Endothelial cell of umbilical vein (primary cell): ENCODE measurements at places on chromosomes 11 and 22.

DNA sequence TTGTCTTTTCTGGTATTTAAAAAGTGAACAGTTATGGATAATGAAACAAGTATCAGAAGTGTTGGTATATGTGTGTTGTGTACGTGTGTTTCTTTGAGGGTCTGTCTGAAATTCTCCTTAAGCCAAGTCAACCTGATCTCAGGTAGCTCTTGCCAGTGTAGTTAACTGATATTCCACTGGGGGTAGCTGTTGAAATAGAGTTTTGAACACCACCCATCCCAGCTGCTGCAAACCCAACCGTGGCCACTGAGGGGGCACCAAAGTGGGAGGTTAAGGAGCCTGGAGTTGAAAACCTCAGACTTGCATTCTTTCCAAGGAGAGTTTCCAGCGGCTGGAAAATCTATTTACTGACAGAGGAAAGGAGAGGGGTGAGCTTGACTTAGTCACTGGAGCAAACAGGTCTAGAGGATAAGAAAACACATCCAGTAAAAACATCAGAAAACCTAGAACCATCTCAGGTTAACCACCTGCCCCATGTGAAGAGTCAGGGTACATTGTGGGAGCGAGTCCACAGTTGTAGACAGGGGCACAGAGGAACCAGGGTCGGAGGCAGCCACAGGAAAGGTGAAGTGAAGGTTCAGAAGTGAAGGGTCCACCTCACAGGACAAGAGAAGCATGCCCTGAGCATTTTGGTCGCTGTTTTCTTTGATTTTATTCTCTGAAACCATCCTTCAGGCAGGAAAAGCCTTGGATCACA, 8.8 kb upstream of the CUL5 start:
- DNase-seq: peak; percentile 61

DNA sequence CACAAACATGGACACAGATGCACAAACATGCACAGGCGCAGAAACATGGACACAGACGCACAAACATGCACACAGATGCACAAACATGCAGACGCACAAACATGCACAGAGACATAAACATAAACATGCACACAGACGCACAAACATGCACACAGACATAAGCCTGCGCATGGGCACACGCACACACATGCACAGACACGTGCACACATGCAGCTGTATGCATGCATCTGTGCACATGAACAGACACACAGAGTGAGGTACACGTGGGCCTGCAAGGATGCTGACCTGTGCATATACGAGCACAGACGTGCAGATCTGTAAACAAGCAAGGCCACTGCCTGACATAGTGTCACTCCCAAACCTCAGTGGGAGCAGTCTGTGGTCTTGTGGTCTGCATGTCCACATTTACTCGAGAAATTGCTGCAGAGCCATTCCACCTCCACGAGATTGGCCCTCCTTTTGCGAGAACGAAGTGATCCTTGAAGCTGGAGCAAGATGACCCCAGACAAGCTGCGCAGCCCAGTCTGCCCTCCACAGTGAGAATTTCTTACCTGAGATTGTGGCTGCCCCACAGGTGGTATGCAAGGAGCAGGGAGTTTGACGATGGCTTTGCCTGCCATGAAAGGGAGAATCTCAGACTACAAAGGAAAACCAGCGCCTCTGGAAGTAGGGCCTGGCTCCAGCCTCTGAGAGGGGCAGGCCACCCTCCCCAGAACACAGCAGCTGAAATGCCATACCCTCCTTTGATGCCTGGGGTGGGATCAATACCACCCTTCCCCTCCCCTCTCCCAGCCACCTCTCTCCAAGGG, 299.9 kb downstream of the BRD1 start:
- no peak for DNase-seq

GRCh38 chr11:19670030-19670791, 42.4 kb upstream of the NAV2 start:
- no peak for DNase-seq

DNA sequence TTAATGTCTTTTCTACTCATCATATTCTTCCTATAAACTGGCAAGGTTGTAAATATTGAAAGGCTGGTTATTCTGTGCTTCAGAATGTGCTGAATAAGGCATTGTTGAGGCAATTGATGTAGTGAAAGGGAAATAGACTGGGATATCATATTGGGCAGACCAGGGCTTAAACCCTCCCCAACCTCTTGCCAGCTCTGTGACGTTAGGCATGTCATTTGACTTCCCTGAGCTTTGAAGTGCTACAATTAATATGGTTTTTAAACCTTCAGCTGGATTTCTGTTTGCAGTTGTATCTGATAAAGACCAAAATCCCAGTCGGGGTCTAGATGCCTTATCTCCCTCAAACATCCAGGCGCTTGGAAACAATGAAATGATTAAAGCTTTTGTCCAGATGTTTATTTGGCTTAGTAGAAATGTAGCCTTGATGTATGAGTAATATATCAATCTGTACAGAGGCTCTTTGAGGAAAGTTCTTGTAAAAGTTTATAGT, 208.1 kb downstream of the DBX1 start:
- DNase-seq: peak; percentile 90

DNA sequence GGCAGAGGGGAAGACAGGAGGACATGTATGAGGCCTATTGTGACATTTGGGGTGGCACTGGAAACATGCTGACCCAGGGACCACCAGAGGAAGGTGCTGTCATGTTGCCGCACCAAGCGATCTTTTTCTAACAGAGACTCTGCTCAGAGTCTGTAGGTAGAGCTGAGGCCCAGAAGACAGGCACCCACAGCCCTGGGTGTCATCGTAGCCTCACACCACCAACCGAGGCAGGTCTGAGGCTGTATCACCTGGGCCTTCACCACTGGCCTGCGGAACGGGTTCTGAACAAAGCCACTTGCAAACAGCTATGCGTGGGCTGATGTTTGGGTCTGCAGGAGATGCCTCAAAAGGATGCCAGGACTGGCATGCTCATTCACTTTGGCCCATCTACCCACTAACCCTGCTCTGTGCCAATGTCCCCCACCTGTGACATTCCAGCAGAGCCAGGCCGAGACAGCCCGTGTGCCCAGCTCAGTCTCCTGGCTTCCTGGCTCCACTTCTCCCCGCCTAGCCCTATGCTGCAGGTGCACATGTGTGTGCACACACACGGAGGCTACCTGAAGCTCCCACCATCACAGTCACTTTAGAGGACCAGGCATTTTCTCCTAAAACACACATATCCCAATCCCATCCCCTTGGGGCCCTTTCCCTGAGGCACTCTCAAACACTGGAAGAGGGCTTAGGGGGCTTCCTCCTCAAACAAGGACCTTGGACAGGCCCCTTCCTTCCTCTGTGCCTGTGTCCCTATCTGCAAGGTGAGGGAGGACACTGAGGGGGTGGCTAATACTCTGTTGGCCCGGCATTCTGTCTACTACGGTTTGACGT, 3.6 kb downstream of the TRIM29 start:
- no peak for DNase-seq

DNA sequence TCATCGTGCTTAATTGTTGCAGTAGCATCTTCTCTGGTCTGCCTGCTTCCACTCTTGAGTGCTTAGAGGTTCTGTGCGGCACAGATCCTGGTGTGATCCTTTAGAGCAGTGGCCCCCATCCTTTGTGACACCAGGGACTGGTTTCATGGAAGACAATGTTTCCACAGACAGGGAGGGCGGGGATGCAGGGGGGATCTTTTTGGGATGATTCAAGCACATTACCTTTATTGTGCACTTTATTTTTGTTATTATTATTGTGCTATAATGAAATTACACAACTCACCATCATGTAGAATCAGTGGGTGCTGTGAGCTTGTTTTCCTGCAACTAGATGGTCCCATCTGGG, 76.8 kb upstream of the SHANK2 start:
- no peak for DNase-seq

- DNase-seq: peak; percentile 18
Measured at GRCh38 chr22:45164270-45165088, 754 bp downstream of the NUP50 start.
